ENCODE measurements at places on chromosomes 4 and X.
A peak's percentile ranks its signal among the peaks of the same experiment; 100 is the strongest.

GRCh38 chr4:189809241-189809735 lies 131.4 kb upstream of the FRG1 start:
- no peak for DNase-seq

GRCh38 chr4:127548990-127549925 lies 83.5 kb upstream of the INTU start:
- DNase-seq = no peak

DNA sequence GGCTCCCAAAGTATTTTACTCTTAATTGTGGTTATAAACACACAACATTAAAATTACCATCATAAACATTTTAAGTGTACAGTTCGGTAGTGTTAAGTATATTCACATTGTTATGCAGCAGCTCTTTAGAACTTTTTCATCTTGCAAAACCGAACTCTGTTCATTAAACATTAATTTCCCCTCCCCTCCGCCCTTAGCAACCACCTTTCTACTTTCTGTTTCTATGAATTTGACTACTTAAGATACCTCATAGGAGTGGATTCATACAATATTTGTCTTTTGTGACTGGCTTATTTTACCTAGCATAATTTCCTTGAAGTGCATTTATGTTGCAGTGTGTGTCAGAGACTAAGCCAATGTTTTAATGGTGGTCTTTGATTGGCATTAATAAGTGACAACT lies 32.6 kb downstream of the IL13RA1 start:
- no peak for DNase-seq

DNA sequence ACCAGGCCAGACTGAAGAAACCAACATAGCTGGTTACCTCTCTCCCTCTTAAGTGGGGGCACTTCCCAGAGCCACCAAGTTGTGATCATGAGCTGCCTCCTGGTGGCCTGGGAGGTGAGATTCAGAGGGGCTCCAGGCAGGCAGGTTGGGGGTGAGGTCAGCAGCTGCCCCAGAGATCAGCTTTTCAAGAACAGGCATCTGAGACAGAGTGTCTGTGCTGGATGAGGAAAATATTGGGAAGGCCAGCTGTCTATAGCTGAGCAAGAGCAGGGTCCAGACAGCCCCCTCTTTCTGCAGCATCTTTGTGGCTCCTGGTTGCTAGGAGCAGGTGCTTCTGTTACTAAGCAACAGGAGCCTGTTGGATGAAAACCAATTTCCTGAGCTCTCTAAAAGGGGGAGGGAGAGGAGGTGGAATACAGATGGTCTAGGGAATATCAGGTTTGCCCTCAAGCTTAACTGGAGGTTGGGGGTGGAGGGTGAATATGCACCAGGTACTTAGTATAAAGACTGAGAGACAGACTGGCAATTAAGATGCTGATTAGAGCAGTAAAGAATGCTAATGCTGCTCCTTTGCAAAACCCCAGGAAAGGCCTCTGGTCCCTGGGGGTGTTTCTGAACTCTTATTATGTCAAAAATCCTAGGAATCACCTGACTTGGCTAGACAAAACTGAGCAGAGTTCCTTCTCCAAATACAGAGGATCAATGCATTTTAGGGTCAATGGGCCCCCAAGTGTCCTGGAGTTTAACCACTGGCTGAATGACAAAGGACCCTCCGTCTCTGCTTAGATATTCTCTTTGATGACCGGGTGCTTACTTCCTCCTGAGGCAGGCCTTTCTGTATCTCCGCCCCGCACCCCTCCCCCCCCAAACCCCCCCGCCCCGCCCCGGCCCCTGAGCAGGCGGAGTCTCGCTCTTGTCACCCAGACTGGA lies 21.4 kb downstream of the ZCCHC13 start:
- no peak for DNase-seq

GRCh38 chr4:148061795-148062194 lies 329.9 kb downstream of the ARHGAP10 start:
- no peak for DNase-seq

- no peak for DNase-seq
Observed at GRCh38 chr4:7647186-7647585, 212.5 kb upstream of the PSAPL1 start.

- no peak for DNase-seq
Observed at GRCh38 chr4:71680706-71681105, 103.2 kb downstream of the GC start.

DNA sequence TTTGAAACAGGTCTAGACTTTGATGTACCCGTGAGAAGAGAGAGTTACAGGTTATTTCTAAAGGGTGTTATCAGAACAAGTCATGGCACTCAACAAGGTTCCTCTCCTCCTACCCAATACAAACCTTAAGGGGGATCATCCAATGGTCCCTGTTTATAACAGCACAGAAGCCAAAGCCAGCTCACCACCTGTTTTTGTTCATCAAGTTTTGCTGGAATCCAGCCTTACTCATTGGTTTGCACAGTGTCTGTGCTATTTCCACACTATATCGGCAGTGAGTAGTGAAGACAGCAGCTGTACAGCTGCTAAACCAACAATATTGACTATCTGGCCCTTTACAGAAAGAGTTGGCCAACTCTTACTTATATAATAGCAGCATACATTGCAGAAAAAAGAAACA lies 262.1 kb upstream of the STS start:
- no peak for DNase-seq

DNA sequence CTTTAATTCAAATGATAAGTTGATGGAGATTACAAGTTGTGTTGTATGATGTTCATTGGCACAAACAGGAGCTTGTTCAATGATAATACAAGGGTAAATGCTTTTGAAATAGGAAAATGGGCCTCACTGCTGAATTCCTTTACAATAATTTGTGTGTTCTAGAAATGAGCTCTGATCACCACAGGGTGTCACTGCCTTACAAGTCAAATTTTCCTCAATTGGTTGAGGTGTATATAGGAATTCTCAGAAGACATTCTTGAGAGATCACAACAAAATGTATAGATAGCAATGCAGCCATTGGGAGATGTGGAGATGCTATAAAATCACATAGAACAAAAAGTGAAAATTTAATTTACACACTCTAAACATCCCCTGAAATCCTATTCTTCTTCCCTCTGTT lies 49.6 kb downstream of the KLF8 start:
- DNase-seq = peak; percentile 23

DNA sequence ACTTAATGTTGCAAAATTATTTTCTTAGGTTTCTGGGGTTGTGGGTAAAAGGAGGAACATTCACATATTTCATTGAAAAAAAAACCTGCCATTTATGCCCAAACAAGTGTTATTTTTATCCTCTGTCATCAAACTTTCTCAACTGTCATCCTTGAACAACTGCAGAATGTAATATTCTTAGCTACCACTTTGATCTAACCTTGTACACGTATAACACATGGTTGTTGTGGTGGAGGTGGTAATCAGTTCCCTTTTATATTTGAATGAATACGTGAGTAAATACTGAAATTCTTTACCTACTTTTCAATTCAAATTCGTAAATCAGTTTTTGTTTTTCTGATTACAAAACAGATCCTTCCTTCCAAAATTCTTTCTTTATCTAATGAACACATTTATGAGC lies 3.8 kb upstream of the AMMECR1 start:
- DNase-seq = no peak

GRCh38 chr4:146585761-146586333 lies 52.8 kb upstream of the POU4F2 start:
- peak; percentile 66 for DNase-seq

GRCh38 chr4:5186271-5187064 lies 135.2 kb downstream of the STK32B start:
- no peak for DNase-seq

DNA sequence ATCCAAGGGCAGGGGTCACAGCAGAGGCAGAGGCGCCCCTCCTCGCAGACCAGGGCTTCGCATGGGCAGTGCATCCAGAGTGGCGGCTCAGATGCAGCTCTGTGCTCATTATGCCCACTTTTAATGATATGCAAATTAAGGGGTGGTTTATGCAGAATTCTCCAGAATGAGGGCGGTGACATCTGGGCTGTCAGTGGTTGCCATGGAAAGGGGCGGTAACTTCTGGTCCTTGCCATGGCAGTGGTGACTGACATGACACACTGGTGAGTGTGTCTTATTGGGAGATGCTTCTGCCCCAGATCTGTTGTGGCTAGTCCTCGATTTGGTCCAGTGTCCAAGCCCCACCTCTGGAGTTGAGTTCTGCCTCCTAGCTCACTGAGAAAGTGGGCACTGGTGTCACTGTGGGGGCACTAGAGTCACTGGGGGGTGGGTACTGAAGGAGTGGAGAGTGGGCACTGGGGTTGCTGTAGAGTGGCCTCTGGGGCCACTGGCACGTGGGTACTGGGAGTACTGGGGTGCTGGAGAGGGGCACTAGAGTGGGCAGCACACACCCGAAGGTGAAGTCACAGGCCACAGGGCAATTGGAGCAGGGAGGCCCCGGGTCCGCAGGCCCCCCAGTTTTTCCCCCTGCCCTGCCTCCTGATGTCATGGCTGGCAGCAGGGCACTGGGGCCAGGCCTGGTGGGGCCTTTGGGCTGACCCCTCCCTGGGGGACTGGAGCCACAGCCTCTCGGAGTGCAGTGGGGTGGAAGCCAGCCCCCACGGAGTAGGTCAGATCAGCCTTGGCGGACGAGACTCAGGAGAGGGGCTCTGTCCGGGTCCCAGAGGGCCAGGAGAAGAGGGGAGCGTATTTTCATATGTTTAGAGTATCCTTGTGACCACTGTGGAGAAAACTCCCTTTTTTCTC lies 98.6 kb upstream of the NKX1-1 start:
- DNase-seq = no peak

DNA sequence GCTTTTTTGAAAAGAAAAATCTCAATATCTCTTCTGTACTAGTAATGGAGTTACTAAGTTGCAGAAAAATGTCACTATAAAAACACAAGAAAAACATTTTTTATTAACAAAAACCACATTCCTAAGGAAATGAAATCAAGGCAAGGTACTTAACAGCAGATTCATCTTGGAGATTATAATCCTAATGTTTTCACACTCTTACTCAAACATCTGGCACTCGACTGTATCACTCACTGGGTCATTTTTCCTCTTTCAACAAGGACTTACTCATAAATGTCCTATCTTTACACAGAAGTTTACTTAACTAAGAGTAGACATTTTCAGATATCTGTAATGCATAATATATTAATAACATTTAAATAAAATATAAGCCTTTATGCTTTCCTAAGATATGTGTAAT lies 216.6 kb downstream of the NR3C2 start:
- peak; percentile 19 for DNase-seq

DNA sequence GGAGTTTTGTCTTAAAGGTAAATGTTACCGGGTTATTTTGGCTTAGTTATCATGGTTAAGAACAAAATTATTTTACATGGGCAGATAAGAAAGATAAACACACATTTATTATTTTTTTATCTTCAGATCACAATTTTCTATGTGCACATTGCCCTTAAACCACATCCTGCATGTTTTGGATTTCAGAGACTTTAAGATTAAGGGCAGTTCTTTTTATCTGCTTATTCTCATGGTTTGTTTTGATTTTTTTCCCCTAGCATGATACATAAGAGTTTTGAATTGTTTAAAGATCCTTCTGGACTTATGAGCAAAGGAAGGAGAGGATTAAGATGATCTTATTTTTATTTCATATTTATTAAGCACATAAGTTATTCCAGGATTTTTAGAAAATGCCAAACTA lies 190.1 kb upstream of the BMP3 start:
- DNase-seq = no peak

DNA sequence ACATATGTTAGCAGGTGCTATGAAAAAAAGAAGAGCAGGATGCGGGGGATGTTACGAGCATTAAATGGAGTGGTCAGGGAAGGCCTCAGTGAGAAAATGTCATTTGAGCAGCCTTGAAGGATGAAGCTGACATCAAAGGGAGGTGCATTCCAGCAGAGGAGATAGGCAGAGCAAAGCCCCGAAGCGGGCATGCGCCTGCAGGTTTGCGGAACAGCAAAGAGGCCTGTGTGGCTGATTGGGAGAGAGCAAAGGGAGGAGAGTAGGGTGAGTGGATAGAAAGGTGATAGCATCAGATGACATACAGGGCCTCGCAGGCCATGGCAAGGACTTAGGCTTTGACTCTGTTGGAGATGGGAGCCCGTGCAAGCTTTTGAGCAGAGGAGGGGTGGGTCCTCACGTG lies 95.4 kb upstream of the GPR50 start:
- no peak for DNase-seq

DNA sequence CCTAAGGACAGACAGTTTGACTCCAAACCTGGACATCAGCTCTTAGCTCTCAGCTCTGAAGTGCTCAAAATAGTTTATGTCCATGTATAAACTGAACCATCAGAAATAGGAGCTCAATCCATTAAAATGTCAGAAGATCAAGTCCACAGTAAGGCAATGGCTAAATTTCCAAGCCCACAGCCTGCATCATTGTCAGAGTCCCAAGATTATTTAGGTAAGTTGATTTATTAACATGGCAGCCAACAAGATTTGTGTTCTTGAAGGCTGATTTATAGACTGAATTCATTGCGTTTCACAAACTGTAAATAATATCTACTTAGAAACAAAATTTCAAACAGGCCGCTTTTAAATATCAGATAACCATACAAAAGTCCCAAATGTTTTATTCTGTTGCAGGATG lies 286.5 kb upstream of the ADGRL3 start:
- no peak for DNase-seq

- DNase-seq = peak; percentile 7
Observed at GRCh38 chrX:148659481-148659880, 159.1 kb downstream of the AFF2 start.

Data from fibroblast of mammary gland (primary cell).